Bone marrow (tissue), 2 donors: ENCODE measurements at places on chromosomes 1 and 21.

- DNase-seq: no peak
Measured at GRCh38 chr1:168824418-168825065, 95.5 kb upstream of the DPT start.

- DNase-seq: no peak
Measured at GRCh38 chr1:8077120-8077573, 51.0 kb upstream of the ERRFI1 start.

DNA sequence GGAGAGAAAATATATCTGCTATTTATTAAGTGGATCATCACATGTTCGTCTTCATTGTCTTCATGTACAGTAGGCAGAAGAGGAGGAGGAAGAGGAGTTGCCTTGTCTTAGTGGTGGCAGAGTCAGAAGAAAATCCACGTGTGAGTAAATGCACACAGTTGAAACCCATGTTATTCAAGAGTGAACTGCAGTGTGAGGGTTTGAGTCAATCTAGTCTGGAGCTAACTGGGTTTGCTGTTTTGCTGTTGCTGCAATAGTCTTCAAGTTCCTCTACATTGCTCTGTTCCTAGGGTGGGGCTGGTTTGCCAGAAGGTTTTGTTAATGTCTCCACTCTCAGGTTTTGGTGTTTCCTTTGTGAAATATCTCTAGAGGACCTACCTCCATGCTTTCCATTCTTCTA, 3.1 kb upstream of the CD1A start:
- no peak for DNase-seq

DNA sequence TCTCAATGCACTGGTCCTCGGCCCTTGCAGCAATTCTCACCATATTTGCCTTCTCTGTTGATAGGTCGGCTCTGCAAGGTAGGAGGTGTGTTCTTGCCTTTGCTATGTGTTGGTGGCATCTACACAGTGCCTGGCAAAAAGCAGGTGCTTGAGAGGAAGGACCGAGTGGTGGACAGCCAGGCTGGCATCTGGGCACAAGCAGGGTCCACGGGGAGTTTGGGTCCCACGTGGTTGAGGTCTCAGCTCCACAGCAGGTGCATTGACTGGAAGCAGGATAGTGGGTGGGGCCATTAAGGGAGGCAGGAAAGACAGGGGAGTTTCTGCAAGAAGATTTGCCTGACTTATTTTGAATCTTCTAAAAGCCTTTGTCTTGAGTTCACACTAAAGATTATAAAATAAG, 81.2 kb upstream of the WNT4 start:
- DNase-seq: no peak

GRCh38 chr1:37497832-37498231, 16.7 kb downstream of the MEAF6 start:
- no peak for DNase-seq

DNA sequence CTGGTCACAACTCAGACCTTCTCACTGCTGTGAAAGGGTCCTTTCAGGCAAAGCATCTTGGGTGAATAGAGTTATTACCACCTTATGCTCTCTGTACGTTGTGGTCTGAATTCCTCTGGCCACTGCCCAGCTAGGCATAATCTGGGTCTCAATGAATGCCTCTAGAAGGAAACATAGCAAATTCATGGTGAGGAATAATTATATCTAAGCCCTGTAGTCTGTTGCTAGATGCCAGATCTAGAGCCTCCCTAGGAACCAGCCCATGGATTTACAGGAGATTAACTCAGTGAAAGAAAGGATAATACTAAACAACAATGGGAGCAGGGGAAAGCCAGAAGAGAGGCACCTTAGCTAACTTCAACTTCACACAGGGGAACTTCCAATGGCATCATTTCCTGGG, 2.4 kb upstream of the COL11A1 start:
- no peak for DNase-seq

GRCh38 chr1:198969981-198970380, 331.1 kb downstream of the PTPRC start:
- DNase-seq: no peak

GRCh38 chr1:27773826-27774445, 917 bp downstream of the STX12 start:
- DNase-seq: no peak

DNA sequence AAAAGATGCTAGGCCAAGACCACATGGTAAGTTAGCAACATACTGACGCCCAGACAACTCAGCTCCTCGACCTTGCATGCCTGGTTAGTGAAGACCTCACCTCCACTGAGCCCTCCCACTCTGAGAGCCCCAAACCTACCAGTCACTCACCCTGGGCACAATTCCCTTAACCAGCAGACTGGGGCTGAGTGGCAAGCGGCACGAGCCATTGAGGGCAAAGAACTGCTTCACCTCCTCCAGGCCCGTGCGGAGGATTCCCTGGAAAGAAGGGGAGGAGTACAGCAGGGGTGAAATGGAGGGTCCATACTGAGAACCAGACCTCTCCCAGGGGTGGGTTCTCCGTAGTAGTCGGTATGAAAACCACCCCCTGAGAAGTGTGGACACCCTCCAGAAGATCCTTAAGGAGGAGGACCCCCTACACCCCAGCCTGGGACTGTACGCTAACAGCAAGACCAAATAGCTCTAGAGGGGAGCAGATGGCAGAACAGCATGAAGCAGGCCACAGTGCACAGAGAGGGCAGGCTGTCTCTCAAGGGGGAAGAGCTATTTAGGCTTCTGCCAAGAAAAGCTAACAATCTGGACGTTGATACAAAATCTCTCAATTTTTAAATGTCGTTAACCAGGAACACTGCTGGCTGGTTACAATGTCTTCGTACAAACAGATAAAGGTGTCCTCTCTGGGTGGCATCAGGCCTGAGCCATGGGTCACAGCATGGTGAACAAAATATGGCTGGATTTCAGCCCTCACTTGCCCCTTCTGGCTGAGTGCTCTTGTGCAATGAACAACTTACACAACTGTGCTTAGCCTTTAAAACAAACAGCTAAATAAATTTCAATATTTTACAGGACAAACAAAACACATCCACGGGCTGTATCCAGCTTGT, 31.0 kb upstream of the PPP1R15B start:
- DNase-seq: no peak

DNA sequence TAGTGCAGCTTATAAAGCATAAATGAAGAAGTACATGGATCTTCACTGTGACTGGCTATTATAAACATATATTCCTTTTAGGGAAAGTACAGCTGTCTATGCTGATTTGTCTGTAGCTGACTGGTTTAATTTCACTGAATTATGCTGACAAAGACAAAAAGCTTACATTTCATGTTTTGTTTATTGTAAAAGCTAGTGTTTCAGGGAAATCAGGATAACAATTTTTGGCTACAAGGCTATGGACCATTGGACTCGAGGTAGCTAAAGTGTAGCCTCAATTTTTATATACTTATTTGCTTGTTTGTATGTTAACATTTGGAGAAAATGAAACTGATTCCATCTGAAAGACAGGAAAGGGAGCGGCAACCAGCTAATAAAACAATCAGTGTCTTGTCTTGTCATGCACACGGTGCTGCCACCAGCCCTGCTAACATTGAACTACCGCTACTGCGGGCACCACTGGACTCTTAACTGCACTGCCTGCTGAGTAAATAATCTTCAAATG, 480.2 kb downstream of the COL11A1 start:
- DNase-seq: no peak
